ENCODE measurements at places on chromosomes 2 and 18.

GRCh38 chr2:235521844-235522243 lies 28.0 kb downstream of the AGAP1 start:
- DNase-seq, result no peak

DNA sequence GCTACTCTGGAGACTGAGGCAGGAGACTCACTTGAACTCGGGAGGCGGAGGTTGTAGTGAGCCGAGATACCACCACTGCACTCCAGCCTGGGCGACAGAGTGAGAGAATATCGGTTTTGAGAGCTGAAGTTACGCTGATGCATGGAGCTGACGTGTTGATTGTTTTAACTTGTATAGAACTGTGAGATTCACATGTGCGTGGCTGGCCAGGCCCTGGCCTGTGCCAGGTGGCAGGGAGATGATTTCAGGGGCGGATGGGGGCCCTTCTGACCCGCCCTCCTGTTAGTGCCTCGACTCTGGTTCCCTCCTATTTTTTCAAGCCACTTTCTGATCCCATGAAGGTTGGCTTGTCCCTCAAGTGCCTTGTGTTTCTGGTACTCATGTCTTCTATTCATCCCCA lies 25.7 kb downstream of the GATA6 start:
- DNase-seq, result no peak

GRCh38 chr2:215764441-215765048 lies 248.8 kb downstream of the MREG start:
- DNase-seq, result no peak

GRCh38 chr2:67802824-67803223 lies 260.0 kb downstream of the C1D start:
- DNase-seq, result no peak

DNA sequence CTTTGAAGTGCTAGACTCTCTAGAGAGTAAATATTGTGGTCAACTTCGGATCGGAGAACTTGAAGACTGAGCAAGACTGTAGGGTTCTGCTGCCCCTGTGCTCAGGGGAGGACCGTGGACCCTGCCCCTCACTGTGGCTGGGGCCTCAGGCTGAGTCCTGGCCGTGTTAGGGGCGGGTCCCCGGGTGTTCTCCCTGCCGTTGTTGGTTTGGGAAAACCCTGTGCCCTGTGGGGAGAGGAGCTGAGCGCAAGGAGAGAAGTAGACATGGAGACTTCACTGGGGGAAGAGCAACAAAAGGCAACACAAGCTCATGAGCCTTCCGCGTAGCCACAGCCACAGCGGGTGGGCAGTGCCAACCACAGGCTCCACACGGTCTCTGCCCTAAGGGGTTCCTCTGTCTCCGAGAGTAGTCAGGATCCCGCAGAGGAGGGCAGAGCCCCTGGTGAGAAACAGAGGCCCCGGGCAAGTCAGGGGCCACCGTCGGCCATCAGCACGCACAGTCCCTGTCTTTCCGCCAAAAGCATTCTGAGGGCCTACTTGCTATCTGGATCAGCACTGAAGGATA lies 53.1 kb downstream of the NTSR2 start:
- no peak for DNase-seq

GRCh38 chr18:8561123-8561910 lies 47.9 kb upstream of the RAB12 start:
- no peak for DNase-seq

DNA sequence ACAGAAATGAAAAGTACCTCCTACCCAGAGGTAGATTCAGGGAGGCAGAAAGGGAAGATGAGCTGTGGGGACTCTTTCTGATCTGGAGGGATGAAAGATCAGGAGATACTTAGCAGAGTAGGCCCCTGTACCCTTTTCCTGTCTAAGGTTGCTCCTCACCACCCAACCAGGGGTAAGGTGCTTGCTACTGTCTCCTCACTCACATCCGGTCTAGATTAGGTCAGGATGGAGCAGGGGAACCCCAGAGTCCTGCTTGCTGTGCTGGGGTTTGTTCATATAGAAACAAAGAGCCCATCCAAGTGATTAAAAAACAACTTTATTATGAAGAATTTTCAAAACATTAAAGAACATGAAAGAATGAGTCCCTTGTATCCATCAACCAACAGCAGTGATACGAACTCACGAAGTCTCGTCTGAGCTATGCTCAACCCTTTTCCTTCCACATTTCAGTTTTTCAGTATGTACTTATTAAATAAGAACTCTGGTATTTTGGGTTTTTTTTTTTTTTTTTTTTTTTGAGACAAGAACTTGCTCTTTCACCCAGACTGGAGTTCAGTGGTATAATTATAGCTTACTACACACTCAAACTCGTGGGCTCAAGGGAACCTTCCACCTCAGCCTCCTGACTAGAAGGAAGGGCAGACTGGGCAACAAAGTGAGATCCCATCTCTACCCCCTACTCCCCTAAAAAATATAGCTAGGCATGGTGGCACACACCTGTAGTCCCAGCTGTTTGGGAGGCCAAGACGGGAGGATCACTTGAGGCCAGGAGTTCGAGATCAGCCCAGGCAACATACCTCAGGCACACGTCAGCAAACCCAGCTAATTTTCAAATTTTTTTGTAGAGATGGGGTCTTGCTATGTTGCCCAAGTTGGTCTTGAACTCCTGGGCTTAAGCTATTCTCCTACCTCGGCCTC lies 28.5 kb upstream of the MCFD2 start:
- DNase-seq, result peak; percentile 68

DNA sequence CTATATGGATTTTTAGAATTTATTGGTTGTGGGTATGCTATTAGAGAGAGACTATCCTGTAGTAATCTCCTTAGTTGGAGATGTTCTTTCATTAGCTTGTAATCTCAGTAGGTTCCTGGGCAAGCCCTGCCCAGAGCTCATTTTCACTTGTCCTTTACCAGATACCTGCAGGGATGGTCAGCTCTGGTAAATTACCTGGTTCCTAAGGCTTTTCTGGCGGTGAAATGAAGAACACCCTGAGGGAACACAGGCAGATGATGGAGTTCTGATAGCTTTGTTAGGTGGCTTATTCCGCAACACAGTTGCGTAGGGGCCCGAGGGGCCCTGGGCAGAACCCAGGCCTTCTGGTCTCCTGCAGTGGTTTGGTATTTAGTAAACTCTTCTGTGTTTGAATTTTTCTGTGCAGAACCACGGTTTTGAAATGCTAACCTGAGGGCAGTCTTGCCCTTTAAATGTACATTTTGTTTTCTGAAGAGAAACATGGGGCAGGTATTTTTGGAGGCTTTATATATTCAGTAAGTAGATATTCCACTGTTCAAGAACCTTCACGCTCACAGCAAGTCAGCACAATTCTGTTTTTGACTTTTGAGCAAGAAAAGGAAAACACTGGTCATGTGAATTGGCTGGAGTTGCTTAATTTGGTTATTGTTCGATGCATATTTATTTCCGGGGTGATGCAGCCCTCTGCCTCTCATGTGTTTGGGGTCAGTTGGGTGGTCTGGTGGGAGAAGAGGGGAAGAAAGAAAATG lies 22.4 kb downstream of the ZNF532 start:
- no peak for DNase-seq

GRCh38 chr2:174784316-174784715 lies 20.0 kb upstream of the CHRNA1 start:
- no peak for DNase-seq

GRCh38 chr18:43650426-43650825 lies 373.1 kb upstream of the SYT4 start:
- DNase-seq, result no peak

- DNase-seq, result no peak
Observed at GRCh38 chr2:127884436-127884835, 1.3 kb downstream of the AMMECR1L start.

DNA sequence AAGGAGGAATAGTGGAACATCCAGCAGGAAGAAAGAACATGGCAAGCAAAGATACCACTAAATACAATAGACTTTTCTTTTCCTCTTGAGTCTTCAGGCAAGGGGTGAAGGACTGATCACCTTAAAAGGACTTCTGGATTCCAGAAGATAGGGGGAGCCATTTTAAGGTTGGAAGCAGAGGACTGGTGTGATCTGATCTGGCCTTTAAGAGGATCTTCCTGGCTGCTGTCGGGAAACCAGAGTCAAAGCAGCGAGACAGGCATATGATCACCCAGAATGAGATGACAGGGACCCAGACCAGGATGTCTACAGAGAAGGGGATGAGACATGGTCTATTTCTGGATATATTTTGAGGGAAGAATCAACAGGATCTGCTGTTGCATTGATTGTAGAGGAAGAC lies 558.0 kb downstream of the STK39 start:
- DNase-seq, result no peak

- DNase-seq, result no peak
Observed at GRCh38 chr2:219125225-219125885, 35.3 kb downstream of the NHEJ1 start.

DNA sequence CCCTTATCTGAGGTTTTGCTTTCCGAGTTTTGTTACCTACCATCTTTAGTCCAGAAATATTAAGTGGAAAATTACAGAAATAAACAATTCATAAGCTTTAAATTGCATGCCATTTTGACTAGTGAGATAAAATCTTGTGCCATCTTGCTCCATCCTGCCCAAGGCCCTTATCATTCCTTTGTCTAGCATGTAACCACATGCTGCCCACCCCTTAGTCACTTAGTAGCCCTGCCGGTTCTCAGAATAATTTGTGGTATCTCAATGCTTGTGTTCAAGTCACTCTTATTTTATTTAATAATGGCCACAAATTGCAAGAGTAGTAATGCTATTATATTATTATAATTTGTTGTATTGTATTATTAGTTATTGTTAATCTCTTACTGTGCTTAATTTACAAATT lies 36.8 kb upstream of the VPS54 start:
- DNase-seq, result no peak

DNA sequence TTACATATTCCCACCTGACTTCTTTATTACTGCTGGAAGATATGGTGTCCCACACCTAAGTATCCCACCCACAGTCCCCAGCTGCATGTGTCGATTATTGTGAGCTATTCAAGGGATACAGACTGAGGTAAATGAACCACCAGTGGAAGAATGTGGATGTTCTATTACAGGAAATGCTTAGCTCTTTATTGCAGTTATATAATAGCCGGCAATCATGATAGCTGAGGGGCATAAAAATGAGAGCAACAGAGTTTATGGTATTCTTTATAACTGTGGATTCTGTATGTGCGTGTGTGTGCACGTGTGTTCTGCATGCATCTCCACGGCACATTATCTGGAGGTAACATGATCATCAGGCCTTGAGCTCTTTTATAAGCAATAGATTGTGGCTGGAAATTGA lies 198.9 kb downstream of the NEDD4L start:
- DNase-seq, result no peak

GRCh38 chr2:220941683-220942082 lies 630.4 kb downstream of the EPHA4 start:
- DNase-seq, result no peak

DNA sequence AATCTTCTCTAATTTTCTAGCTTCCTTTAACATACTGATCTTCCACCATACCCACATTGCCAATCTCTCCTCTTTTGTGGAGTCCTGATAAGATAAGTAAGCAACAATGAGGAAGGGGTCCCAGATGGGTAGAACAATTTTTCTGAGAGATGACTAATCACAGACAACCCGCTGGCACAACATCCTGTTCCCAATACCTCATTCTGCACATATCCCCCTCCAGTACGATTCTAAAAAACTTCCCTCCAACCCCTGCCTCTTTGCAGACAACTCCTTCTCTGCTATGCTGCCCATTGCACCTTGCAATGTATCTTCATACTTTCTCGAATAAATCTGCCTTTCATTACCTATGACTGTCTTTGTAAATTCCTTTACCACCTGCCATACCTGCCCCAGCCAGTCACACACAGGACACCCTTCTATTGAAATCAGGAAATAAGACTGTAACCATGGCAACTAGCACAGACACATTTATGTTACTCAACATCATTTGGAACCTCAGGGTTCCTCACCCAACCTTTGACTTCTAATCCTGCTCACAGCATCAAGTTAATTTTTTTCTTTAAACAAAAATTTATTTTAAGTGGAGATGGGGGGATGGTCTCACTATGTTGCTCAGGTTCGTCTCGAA lies 7.4 kb upstream of the EXOC6B start:
- no peak for DNase-seq

DNA sequence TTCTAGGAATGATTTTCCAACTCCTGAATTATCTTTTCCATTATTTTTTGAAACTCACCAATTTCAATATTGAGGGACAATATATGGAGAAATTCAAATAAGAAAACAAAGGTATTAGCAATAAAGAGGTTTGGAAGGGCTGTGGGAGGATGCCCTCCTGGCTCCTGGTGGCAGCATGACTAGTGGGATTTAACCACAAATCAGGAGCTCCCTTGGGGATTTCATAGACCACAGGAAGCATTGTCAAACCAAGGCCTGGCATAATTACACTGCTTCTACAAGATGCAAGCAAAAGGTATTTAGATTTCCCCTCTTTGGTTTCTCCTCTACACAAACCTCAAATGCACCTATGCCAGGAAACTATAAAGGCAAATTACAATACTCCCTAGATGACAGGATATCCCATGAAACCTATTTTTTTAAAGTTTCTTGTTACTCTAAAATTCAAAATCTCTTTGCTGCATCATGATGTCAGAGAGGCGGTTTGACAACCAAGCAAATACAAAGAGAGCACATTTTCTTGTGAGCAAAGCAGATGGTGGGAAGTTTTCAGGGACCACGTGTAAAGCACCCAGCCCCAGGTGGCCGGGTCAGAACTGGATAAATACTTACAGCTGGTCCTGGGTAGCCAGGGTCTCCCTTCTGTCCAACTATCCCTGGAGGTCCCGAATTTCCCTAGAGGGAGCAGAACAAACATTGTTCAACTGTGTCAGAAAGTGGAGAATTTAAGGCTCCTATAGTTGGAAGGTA lies 67.9 kb downstream of the COL6A3 start:
- DNase-seq, result no peak

DNA sequence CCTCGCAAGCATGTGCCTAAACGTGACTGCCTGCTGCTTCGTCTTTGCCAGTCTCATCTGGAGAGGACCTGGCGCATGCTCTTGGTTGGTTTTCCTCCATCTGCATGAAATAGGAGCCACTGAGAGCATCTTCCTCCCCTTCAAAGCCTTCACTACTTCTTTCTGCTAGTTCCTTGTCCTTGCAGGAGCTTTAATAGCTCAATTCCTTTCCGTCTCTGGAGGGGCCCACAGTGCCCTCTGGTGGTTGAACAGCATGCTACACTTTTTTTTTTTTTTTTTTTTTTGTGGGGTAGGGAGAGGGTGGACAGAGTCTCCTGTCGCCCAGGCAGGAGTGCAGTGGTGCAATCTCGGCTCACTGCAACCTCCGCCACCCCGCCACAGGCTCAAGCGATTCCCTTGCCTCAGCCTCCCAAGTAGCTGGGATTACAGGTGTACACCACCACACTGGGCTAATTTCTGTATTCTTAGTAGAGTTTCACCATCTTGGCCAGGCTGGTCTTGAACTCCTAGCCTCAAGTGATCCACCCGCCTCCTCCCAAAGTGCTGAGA lies 59.6 kb downstream of the SP110 start:
- peak; percentile 66 for DNase-seq

GRCh38 chr2:72182547-72182946 lies 34.9 kb upstream of the CYP26B1 start:
- DNase-seq, result no peak

All from CD4-positive, alpha-beta T cell treated with Interleukin-17A for 4 hours (primary cell).